Activated T-helper 1 cell treated with anti-CD3 and anti-CD28 coated beads, Interleukin-12 subunit alpha, Interleukin-12 subunit beta, Interleukin-2, Interleukin-4 antibody, amounts not matched to agents 30 ng/mL and 10 ng/mL and 1 ng/mL, durations not matched to agents 14 hours and 24 hours and 36 hours (primary cell): ENCODE measurements at places on chromosomes 7 and 10.
A peak's percentile ranks its signal among the peaks of the same experiment; 100 is the strongest.

GRCh38 chr10:44938956-44939355, 20.6 kb upstream of the RASSF4 start:
- no peak for DNase-seq

DNA sequence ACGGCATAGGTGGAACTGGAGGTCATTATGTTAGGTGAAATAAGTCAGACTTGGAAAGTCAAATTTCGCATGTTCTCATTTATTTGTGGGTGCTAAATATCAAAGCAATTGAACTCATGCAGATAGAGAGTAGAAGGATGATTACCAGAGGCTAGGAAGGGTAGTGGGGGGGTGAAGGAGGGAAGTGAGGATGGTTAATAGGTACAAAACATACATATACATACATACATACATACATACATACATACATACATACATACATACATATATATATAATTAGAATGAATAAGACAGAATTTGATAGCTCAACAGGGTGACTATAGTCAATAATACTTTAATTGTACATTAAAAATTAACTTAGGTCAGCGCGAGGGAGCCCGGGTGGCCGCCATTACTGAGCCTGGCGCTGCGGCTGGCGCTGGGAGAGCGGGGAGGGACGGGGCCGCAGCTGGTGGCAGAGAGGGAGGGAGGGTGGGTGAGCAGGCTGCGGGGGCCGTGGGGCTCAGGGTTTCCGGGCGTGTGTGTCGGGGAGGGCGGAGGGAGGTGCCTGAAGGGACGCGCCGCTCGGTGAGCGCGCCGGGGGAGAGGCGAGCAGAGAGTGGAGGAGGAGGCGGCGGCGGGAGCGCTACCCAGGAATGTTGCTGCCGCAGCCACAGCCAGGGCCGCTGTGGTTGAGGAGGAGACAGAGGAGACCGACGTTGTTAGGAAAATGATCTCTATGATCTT, 85.8 kb upstream of the EGFR start:
- no peak for DNase-seq

DNA sequence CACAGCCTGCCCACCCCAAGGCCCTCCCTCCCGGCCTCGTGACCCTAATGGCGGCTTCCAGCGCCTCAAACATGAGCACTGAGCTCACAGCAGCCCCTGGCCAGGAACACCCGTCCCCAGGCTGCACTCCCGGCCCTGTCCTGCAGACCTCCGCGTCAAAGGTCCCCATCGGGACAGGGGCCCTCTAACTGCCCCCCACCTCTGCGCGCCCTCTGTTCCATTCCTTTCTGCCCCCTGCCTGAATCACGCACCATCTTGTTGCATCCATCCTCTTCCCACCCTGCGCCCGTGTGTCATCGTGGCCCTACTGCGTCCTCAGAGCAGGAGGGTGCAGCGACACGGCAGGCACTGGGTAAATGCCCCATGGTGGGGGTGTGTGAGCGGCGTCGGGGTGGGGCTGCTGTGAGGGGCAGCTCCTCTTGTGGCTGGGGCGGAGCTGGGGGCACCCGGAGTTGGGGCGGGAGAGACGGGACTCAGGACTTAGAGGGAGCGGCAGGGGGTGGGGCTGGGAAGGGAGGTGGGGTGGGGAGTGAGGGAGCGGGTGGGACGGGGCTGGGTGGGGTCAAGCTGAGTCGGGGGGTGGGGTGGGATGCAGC, 13.4 kb downstream of the SLC29A4 start:
- no peak for DNase-seq

- peak; percentile 5 for DNase-seq
These were observed 199.0 kb downstream of the CHCHD3 start for GRCh38 chr7:132882714-132883428.

- DNase-seq: no peak
These were observed 21.5 kb downstream of the GPRIN2 start for GRCh38 chr10:46534828-46535524.
